Stimulated activated CD4-positive, alpha-beta T cell treated with anti-CD3 and anti-CD28 coated beads, Interleukin-1b, Interleukin-23, amount 100 ng/mL, for 1 hour (primary cell): ENCODE measurements at places on chromosomes 4 and X.

GRCh38 chrX:148926371-148926770 is 426.0 kb downstream of the AFF2 start:
- DNase-seq, result no peak

GRCh38 chrX:1097328-1097727 is 115.1 kb downstream of the CRLF2 start:
- no peak for DNase-seq

DNA sequence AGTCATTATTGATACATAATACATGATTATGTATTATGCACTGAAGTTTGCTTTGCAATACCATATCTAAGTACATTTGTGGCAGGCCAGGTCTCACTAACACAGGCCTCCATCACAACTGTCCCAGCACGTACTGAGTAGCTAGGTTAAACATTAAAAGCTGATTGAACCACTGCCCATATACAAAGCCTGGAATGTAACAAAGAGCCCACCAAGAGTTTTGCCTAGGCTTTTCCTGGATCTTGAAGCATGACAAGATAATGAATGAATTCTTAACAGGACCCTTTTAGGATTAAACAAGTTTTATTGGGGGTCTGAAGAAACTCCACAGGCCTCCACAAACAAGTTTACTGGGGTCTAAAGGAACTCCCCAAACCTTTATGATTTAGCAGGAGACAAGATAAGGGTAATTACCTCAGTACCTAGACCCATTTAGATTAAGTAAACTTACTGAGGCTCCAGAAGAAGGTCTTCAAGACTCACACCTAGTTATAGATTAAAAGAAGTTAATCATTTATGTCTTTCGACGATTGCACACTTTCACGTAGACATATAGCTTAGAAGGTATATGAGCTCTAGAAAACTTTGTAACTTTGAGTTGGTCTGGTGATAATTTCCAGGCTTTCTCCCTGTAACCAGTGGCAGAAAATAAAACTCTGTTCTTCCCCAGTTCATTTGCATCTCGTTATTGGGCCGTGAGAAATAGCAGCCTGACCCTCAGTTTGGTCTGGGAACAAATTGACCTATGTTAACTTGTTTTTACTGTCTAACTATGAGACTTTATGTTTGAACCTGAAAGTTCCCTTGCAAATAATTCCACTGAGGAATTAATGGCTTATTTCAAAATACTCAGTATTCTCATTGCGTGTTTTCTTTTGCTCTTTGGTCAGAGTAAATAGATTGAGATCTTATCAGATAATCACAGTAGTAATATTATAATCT is 84.8 kb downstream of the PHEX start:
- no peak for DNase-seq

DNA sequence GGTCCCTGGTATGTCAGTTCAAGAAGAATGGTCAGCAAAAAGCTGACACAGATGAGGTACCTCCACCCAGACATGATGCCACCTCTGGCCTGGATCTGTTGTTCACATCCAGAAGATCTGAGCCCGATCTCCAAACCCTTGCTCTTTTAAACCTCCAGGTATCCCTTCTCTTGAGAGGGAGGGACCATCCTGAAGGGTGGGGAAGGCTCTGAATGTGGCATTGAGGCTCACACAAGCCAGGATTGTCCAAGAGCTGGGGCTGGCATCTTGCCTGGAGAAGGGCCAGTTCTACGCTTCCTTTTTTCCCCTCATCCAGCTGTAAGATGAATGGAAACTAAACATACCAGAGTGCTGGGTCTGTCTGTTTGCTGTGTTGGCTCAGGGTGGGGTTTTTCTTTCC is at the start of gene ITIH6:
Gene ITIH6 (minus strand): TSS at position 119 of the 400 bp plus-strand sequence. CDS start 45 bp downstream, at position 74.
- DNase-seq, result no peak

GRCh38 chrX:13742397-13743176 is 8.0 kb downstream of the OFD1 start:
- DNase-seq, result no peak

DNA sequence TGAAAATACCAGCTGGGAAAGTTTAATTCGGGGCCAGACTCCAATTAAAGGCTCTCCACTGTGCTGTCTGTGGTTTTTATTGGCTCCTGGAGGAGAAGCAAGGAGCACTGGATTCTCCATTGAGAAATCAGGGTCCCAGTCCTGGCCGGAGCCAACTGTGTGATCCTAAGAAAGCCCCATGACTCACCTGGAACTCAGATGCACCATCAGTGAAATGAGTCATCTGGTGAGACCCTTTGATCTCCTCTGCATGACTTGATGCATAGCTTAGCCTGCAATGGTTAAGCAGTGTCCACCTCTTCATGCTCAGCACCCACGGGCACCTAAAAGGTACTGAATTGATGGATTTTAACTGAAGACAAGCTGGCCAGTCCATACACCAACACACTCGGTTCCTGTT is 119.2 kb upstream of the VCX3B start:
- no peak for DNase-seq

- DNase-seq, result no peak
Observed at GRCh38 chr4:79425586-79425985, 17.6 kb upstream of the GK2 start.

- no peak for DNase-seq
Observed at GRCh38 chr4:108830509-108831244, 67.8 kb upstream of the ETNPPL start.

GRCh38 chr4:26731351-26732035 is 129.1 kb upstream of the STIM2 start:
- no peak for DNase-seq

DNA sequence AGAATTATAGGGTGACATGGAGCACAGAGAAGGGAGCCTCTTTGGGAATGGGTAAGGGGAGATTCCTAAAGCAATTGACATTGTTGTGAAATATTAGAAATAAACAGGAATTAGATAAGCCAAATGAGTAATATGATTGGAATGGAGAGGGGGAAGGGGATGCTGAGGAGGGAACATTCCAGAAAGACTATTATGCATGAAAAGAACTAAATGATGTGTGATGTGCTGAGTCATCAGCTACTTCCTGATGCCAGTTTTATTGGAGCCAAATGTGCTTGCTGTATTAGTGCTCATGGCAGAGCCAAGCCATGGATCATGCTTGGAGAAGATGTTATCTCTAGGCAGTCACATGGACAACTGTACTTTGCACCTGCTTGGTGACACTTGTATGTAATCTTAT is 189.0 kb upstream of the HCCS start:
- DNase-seq, result no peak

DNA sequence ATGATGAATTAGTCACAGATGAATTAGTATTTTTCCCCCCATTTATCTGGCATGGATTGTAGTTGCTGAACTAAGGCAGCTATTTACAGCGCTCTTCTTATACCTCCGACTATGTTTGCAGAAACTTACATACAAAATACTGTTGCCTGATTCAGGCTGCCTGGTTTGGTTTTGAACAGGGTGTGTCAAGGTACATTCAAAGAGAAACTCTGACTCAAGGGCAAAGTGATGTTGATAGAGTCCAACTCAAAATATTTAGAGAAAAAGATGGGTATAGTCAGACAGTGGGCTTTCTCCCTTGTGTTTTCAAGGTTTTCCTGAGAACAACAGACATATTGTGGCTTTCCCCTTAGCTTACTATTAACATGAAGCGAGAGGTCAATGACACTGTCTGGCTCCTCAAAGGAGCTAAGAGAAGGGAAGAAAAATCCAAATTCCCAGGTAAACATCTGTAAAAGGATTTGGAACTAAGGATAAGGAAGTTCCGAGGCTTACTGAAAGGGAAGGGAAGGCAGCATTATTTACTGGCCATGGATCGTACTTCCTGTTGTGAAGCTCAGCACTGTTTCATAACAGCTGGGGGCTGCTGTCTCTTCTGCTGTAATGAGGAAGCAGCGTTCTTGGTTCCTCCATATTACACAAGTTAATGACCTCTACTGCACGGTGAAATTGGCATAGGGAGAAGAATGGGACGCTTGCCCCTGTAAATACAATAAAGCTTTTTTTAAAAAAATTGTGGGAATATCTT is 30.9 kb downstream of the FAM9C start:
- no peak for DNase-seq

GRCh38 chr4:162229670-162230069 is 65.9 kb upstream of the FSTL5 start:
- no peak for DNase-seq

- no peak for DNase-seq
Observed at GRCh38 chr4:152220201-152220666, 315.7 kb downstream of the FBXW7 start.

GRCh38 chr4:37717576-37717975 is 31.4 kb upstream of the RELL1 start:
- no peak for DNase-seq

GRCh38 chr4:47876784-47877546 is 37.4 kb downstream of the NFXL1 start:
- no peak for DNase-seq

- DNase-seq, result no peak
Observed at GRCh38 chrX:12174358-12174757, 36.1 kb downstream of the FRMPD4 start.

- DNase-seq, result no peak
Observed at GRCh38 chrX:38594434-38594833, 33.1 kb downstream of the TSPAN7 start.

DNA sequence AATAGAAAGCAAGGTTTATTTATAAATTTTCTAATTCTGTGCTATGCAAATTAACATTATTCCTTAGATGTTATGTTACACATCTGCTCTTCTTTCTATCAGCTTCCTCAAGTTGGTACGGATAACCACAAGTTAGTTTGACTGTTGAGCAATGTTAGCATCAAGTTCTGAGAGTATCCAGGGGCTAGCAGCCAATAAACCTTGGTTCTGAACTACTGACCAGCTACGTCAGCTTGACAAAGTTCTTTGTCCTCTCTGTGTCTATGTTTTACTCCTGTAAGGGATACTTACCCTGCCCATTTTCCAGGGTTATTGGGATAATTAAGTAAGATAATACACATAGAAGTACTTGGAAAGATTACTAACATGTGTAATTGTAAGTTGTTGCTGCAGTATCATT is 8.1 kb upstream of the TEX13A start:
- no peak for DNase-seq

DNA sequence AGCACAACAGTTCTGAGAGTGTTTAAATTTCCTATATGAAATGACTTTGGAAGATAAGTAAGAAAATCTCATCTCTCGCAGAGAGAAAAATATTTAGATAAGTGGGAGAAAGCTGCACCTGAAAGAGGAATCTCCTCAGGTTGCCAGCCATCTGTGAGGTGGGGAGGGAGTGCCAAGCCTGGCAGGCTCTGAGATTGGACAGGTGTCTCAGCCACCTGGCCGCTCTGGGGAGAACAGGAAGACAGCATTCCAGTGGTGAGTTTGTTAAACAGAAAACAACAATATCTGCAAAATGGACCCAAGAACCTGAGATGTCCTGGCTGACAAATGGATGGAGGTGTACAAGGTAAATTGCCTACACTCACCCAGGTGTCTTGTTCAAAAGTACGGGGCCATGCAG is 31.3 kb downstream of the EMCN start:
- no peak for DNase-seq
